ENCODE measurements at places on chromosomes 5 and 9.

DNA sequence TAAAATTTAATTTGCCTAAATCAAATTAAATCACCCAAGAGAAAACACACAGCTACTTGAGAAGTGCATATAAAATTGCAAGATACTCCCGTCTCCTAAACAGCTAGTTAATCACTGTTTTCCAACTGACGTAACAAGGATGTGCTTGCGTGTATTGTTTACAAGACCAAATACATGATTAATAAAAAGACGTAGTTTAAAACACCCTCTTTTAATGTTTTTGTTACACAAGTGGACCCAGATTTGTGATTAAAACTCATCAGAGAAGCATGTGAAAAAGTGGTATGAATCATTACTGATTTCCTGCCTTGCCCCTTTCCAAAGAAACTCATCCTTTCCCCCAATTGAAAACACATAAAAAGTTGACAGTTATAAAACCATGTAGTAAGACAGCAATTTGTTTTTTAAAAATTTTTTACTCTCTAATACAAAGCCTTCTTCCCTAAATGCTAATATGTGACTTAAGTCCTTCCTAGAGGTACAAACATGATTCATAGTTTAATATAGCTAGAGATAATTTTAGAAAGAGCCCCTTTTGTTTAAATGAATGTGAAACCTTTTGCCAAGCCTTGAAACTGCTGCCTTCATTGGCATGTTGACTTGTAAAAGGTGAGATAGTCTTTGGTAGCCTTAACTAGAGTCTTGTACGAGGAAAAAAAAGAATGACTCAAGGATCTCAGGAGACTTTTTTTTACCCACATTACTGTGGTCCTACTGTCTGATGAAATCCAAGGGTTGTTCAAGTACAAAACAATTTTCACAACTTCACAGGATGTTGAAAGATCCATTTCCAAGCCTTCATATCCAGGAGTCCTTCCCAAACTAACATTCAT, 61.4 kb upstream of the FST start:
- no peak for DNase-seq

- no peak for DNase-seq
These were observed 360.0 kb upstream of the PIK3R1 start for GRCh38 chr5:67855523-67855922.

DNA sequence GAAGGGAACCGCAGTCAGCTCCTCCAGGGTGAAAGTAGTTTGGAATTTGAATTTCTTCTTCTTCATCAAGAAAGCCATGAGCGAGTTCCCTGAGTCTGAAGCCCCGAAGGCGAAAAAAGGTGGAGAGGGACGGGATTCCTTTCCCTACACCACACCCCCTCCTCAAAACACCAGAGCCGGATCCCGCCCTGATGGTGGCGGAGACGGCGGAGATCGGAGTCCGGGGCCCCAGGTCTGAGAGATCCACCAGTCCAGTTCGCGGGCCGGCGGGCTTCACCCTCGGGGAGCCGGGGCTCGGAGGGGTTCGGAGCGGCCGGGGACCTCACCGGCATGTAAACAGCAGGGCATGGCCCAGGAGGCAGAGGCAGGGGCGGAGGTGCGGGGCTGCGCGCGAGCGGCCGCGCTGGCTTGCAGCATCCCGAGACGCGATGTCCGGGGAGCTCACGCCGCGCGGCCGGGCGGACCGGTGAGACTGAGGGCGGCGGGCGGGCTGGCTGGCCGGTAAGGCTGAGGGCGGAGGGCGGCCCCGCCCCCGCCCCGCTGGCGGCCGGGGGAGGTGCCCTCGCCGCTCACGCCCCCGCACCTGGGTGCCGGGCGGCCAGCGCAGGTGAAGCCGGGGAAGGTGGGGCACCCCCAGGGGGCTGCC, 606 bp downstream of the EEIG1 start:
- peak; percentile 75 for DNase-seq

DNA sequence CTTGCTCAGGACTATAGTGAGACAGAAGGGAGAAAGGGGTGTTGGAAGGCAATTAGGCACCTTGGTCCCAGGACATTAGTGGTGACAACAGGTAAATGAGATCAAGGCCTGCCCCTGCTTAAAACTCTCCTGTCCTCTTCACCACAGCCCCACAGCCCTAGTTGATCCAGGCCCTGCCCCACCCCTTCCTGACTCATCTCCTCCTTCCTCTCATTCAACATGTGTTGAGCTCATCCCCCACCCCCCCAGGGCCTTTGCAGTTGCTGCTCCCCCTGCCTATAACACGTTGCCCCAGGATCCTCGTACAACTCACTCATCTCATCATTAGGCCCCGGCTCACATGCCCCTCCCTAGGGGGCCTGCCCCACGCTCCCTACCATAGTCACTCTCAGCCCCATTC, 66.8 kb downstream of the TSPAN17 start:
- DNase-seq = no peak

DNA sequence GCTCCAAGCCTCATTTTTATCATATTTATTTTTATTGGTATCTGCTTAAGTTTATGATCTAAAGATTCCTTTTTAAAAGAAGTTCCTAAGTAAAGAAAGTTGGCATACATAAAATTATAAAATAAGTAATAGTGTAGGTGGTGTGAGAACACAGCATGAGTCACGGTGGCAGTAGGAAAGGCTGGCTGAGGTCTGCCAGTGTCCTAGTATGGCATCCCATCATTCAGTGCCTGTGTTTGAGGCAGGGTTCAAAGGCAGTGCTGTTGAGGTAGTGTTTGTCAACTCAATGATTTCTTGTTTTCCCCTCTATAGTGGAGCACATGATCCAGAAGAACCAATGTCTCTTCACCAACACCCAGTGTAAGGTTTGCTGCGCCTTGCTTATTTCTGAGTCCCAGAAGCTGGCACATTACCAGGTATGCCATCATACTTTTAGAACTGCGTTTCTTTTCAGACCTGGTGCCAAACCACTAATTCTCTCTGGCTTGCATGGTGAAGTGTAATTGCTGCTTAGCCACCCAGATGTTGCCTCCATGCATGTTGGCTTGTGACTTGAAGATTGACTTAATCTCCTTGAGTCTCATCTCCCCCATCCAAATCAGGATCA, 18.4 kb downstream of the ZNF346 start:
- DNase-seq = peak; percentile 31

- no peak for DNase-seq
These were observed 88.3 kb upstream of the PRDM9 start for GRCh38 chr5:23419115-23419514.

GRCh38 chr9:22098643-22099332, 89.7 kb upstream of the CDKN2B start:
- no peak for DNase-seq

DNA sequence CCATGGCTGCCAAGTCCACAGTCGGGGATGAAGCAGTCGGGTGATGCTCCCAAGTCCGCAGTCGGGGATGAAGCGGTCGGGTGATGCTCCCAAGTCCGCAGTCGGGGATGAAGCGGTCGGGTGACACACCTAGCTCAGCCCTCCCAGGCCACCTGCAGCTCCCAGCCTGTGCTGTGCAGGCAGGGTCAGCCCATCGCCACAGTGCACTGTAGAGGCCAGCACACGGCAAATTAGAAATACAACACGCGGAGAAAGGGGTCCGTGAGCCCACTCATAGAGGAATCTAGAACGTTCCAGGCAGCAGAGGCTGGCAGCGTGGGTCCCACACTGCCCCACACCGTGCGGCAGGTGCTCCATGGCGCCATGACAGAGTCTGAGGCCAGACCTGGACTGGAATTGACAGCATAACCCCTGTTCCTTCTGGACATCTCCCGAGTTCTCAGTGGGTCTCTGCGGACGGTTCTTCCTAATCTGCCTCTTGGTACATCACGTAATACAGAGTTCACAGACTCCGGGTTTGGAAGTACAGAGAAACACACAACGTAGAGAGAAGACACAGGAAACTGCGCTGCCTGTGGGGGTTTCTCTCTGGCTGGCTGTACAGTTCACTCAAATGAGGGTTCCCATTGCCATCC, 7.7 kb upstream of the EXOC3 start:
- peak; percentile 35 for DNase-seq

DNA sequence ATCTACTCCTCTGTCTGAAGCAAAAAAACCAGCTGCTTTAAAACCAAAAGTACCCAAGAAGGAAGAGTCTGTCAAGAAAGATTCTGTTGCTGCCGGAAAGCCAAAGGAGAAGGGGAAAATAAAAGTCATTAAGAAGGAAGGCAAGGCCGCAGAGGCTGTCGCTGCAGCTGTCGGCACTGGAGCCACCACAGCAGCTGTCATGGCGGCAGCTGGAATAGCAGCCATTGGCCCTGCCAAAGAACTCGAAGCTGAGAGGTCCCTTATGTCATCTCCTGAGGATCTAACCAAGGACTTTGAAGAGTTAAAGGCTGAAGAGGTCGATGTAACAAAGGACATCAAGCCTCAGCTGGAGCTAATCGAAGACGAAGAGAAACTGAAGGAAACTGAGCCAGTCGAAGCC, 88.3 kb downstream of the MAP1B start:
- no peak for DNase-seq

DNA sequence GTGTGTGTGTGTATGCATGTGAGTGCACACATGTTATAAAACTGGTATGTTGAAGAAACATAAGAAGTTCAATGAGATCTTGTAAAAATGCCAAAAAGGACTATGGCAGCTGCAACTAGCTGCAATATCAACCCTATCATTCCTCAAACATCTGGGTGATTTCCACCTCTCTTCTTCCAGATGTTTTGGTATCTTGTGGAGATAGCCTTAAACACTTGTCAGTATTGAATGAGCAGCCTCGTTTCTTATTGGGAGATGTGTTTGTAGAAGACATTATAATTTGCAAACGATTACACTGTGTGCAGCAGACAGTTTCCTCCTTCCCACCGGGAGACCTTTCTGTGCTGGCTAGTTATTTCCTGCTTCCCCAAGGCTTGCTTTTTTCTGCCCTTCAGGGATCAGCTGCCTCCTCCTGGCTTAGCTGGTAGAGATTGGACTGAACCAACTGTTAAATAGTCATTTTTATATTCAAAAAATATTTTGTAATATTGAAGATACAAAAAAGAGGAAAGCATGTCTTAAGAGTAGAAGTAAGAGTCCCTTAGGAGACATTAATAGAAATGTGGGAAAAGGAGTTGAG, 168.4 kb upstream of the MPDZ start:
- DNase-seq = no peak

- no peak for DNase-seq
These were observed 19.0 kb upstream of the RUSC2 start for GRCh38 chr9:35470894-35471293.

DNA sequence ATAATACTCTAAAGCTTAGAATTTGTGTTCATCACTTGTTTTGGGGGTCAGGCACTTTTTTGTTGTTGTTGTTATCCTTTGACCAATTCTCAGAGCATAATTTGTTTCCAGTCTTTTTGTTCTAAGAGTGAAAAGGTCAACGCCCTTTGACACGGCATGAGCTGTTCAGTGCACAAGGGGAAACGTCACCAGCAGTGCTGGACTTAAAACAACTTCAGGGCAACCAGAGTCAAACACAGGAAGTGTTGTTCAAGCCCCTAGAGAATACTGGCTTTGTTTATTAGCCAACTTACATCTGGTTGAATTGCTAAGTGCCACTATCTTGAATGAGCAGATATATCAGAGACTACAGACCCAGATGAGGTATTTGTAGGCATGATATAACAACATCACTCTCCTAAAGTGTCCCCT, 368.9 kb downstream of the TMEM161B start:
- no peak for DNase-seq

- DNase-seq = no peak
These were observed 118.6 kb downstream of the BASP1 start for GRCh38 chr5:17336054-17336453.

All from breast epithelium (tissue), 4 donors.